Stimulated activated CD4-positive, alpha-beta T cell treated with anti-CD3 and anti-CD28 coated beads, Interleukin-4, amount 100 ng/mL, for 48 hours (primary cell): ENCODE measurements at places on chromosomes 2 and 18.

- DNase-seq: no peak
Observed at GRCh38 chr2:100105678-100106054, 36.7 kb downstream of the AFF3 start.

- no peak for DNase-seq
Observed at GRCh38 chr2:27125104-27125503, 1.5 kb downstream of the ABHD1 start.

DNA sequence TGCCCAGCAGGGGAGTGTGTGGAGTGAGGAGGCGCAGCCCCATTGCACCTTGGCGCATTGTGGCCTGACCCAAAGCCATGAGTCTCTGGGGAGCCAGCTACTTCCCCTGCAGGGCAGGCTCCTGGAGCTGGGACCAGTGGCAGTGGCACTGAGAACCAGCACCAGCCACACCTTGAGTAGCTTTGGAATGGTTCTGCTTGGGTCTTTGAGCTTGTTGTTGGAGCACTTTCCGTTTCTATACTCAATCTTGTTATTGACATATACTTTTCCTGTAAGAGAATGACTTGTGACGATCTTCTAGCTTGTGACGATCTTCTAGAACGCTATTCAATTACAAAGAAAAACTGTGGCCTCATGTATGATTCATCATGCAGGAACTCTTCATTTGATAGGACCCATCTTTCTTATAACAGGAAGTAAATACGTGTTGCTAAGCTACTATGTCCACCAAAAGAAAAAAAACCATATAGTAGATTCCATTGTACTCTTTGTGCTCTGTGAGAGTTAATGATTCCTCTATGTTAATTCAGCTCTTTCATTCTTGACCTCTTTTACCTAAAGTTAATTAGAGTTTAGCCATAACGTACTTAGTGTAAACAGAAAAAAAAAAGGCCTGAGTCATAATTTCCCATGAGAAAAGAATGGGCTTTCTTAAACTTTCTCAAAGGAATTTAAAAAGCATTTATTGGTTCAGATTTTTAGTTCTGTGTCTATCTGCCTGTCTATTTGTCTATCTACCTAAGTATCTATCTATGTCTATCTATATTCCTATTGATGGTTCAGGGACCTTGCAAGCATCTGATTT lies 113.1 kb downstream of the GATA6 start:
- DNase-seq: no peak

- DNase-seq: no peak
Observed at GRCh38 chr18:58980991-58981390, 116.3 kb downstream of the ZNF532 start.
